ENCODE measurements at places on chromosomes 1 and 21.

DNA sequence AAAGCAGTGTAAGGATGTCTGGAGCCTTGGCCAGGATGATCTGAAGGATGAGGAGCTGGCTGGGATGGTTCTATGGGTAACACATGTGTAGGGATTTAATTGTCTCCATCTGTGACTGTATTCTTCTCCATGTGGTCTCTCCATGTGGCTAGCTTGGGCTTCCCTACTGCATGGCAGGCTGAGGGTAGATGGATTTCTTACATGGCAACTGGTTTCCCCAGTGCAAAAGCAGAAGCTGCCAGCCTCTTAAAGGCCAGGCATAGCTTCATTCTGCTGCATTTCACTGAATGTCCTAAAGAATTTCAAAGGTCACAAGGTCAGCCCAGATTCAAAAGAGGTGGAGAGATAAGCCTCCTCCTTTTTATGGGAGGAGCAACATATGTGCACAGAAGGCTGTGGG, 61.7 kb downstream of the XCL2 start:
- DNase-seq: no peak

GRCh38 chr1:30051777-30052176, 671.6 kb downstream of the MATN1 start:
- DNase-seq: no peak

GRCh38 chr1:28954126-28954726, 39.9 kb downstream of the EPB41 start:
- DNase-seq: no peak

GRCh38 chr1:67308136-67308535, 463 bp downstream of the IL12RB2 start:
- no peak for DNase-seq

Measured in astrocyte of the hippocampus (primary cell).